SIG-M5 (cell line): ENCODE measurements at places on chromosomes 11 and 22.
A peak's percentile ranks its signal among the peaks of the same experiment; 100 is the strongest.

- DNase-seq: no peak
Observed at GRCh38 chr11:77198440-77198849, 70.4 kb downstream of the MYO7A start.

DNA sequence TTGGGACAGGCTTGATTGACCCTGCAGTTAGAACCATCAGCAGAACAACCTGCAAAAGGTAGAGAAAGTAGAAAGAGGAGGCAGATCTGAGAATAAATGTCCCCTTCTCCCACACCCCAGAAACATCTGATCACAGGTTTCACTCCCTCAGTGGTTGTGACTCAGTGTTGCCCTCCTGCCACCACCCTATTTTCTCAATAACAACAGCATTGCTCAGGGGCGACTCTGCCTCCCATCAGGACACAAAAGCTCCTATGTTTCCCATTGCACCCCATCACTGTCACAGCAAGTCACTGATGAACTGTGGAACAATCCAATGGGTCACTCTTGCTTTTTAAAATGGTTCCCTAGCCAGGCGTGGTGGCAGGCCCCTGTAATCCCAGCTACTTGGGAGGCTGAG is 110.2 kb downstream of the RASSF10 start:
- no peak for DNase-seq

GRCh38 chr11:82936261-82936660 is 34.7 kb downstream of the DDIAS start:
- no peak for DNase-seq

DNA sequence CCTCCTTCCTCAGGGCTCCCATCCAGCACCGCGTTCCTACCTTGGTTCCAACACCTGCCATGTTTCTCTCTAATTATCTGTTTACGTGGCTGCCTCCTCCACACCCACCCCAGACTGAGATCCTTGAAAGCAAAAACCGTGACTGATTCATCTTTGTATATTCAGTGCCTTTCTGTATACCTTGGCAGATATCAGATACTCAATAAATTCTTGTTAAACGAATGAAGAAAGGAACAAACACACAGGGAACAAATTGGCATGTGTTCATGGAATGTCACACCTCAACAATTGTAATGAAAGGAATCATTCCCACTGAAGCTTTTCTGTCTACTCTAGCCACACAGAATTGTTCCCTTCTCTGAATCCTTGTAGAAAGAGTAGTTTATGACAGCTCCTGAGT is 20.4 kb upstream of the LRRC55 start:
- DNase-seq: no peak

DNA sequence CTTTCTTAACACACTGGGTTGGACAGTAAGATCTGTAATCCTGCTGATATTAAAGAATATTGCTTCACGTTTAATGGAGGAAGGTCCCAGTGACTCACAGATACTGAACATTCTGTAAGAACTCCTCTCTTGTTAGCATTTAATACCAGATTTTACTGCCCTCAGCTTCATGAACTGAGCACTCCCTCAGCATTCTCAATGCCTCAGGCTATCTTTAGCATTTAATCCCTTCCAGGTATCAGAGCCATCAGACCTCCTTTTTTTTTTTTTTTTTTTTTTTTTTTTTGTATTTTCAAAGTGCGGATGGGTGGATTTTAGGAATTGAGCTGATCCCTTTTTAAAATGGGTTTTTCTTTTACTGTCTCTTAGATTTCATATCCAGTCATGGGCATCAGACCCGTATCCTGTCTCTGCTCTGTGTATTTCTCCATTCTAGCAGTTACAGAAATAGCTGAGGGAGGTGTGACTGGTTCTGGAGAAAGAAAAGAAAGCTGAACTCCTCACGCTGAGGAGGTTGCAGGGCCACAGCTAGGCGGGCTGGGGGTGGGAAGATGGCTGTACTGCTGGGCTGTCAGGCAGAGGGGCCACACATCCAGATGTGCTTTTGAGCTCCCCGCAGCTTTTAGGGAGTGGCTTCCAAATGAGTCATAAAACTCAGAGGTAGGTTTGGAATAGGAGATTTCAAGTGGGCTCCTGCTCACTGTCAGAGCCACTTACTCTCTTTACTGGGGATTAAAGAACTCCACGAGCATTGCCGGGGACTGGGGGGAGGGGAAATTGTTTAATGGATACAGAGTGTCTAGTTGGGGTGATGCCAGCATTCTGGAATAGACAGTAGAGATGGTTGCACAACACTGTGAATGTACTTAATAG is 97.0 kb downstream of the SYT9 start:
- no peak for DNase-seq

DNA sequence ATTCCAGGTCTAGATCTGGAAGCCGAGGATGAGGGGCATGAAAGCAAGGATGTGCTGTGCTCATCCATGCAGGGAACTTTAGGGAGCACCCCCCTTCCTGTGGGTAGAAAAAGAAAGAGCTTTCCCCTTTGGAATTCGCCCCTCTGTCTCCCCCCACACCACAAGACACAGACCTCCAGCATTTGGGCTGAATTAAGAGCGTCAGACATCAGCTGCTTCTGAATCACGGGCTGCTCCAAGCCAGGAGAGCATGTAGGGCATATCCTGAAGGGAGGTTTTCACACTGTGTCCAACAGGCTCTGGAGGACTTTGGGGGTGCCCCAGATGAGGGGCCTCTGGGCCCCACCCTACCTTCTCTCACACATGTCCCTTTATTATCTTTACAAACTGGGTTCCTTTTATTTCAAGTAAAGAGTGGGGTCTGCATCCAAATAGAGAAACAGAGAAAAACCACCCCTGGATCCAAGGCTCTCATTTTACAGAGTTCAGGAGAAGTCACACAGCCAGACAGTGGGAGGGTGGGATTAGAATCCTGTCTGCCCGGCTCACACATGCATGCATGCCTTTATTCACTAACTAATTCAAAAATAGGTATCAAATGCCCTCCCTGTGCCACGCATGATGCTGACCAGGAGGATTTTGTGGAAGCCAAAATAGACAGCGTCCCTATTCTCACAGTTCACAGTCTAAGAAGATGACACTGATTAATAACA is 52.8 kb downstream of the LRRC32 start:
- no peak for DNase-seq

DNA sequence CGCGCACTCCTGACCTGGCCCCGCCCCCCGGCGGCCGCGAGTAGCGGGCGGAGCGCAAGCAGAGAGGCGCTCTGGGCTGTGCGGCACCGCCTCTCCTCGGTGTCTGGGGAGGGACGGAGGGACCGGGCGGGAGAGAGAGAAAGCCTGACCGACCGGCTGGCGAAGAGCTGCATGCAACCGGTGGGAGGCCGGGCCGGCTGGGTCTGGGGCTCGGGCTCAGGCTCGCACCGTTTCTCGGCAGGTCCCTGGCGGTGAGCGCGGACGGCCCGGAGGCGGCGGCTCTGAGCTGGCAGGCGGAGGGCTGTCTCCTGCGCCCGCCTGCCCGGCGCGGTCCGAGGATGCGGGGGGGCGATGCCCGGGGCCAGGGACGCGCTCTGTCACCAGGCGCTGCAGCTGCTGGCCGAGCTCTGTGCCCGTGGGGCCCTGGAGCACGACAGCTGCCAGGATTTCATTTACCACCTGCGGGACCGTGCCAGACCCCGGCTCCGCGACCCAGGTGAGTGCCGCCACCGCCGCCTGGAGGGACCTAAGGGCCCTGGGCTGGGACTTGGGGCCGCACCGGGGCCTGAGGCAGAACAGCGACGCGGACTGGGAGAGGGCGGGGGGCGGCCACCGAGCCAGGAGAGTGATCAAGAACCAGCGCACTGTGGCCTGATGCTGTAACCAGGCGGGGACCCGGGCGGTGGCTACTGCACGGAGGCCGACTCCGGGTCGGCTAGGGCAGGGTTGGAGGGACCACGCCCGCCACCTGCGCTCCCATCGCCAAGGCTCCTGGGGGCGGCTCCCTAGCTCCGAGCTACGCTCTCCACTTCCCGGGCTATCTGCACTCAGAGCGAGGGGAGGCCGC is at the start of gene SYT9:
TSS of gene SYT9 (plus strand) at position 69 of the 847 bp plus-strand sequence. CDS start at position 352, 283 bp downstream.
- DNase-seq: no peak

- DNase-seq: no peak
Observed at GRCh38 chr11:65310215-65310614, 4.5 kb upstream of the CDC42EP2 start.

DNA sequence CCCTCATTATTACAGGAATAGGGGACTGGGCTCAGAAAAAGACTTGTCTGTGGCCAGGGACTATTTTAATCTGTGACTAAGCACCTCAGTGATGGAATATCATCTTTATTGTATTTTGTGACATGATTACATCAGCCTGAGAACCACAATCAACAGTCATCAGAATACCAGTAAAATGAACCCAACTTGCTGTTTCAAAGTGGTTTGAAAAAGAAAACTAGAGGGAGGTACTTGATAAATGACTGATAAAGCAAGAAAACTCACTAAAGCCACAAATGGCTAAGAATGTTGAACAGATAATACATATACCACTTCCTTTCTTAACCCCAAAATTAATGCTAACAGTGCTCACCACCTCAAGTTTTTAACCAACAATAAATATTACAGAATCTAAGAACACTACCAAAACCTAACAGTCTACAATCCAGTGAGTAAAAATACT is 155.7 kb downstream of the ATG16L2 start:
- peak; percentile 11 for DNase-seq
